Activated CD4-positive, alpha-beta T cell treated with anti-CD3 and anti-CD28 coated beads, Interleukin-2, amount 10 ng/mL, durations not matched to agents 7 days and 5 days (primary cell): ENCODE measurements at places on chromosomes 12 and 14. TPM values are rescaled to one million over a fixed set of nuclear protein-coding genes. Genes with fewer than 3 reads are reported as not detected.

RNU4-1 gene
- total RNA-seq, result 1,846 TPM

HHIPL1 gene
- total RNA-seq, result not detected

AKAP3 gene
- 2.6 TPM for total RNA-seq

RPGRIP1 gene
- total RNA-seq, result not detected

OR4K1 gene
- total RNA-seq, result not detected

DNA sequence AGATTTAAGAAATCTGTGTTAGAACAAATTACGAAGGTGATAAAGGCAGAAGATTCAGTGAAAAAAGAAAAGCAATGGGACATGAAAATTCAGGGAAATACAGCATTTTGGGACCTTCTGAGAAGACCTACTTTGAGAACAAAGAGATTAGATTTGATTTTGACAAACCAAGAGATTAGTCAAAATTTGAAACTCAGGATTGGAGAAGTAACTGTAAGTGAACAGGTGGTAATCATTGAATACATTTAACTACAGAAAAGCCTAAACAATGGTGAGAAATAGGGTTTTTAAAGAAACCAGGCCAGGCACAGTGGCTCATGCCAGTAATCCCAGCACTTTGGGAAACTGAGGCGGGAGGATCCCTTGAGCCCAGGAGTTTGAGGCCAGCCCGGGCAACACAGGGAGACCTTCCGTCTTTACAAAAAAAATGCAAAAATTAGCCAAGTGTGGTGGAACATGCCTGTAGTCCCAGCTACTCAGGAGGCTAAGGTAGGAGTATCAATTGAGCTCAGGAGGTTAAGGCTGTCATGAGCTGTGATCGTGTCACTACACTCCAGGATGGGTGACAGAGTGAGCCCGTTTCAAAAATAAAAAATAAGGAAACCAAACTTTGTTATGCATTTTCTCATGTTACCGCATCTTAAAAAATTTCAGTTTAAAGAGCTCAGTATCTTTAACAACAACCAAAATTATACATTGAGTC is 8.9 kb upstream of the SAV1 start:
- peaks cover 8% of the 10 kb centered on the region for H3K27me3 ChIP-seq
- H3K4me3 ChIP-seq, result no peak overlapping the region

GRCh38 chr12:47855502-47855901 is 35.8 kb upstream of the HDAC7 start:
- no peak overlapping the region for H3K27ac ChIP-seq
- H3K4me1 ChIP-seq, result peaks cover 8% of the 10 kb centered on the region
- no peaks in the 10 kb centered on the region for H3K27me3 ChIP-seq
- H3K36me3 ChIP-seq, result peaks cover 14% of the 10 kb centered on the region

DNA sequence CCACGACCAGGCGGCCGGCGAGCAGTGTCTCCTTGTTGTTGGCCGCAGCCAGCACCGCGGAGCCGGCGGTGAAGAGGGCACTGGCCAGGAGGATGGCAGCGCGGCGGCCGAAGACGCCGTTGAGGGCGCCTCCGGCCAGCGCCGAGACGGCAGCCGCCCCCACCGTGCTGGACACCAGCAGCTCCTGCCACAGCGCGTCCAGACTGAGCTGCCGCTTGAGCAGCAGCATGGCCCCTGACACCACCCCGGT is 691 bp downstream of the SLC2A13 start:
- peaks cover 11% of the 10 kb centered on the region for H3K27me3 ChIP-seq
- no peak overlapping the region for H3K27ac ChIP-seq
- peak overlapping the region; percentile 72 for H3K4me3 ChIP-seq
- peaks cover 30% of the 10 kb centered on the region for H3K4me1 ChIP-seq
- DNase-seq, result no peak

DNA sequence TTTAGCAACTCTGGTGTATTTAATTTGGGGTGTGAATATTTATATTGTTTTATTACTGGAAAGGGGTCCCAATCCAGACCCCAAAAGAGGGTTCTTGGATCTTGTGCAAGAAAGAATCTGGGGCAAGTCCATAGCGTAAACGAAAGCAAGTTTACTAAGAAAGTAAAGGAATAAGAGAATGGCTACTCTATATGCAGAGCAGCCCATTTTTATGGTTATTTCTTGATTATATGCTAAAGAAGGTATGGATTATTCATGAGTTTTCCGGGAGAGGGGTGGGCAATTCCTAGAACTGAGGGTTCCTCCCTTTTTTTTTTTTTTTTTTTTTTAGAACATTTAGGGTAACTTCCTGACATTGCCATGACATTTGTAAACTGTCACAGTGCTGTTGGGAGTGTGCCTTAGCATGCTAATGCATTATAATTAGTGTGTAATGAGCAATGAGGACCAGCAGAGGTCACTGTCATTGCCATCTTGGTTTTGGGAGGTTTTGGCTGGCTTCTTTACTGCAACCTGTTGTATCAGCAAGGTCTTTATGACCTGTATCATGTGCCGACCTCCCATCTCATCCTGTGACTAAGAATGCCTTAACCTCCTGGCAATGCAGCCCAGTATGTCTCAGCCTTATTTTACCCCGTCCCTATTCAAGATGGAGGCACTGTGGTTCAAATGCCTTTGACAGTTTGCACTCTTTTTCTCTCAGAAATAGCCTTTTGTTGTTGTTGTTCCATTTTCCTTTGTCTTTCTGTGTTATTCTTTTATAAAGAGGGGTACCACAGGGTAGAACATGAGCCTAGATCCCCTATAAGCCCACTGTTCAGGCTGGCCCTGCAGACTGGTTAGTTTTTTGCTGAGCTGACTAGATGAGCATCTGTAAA is 75.5 kb upstream of the DCD start:
- no peak overlapping the region for H3K27ac ChIP-seq
- H3K4me1 ChIP-seq, result peaks cover 9% of the 10 kb centered on the region
- H3K27me3 ChIP-seq, result peaks cover 24% of the 10 kb centered on the region
- no peak overlapping the region for H3K4me3 ChIP-seq
- no peaks in the 10 kb centered on the region for H3K36me3 ChIP-seq
- peak; percentile 55 for DNase-seq

DNA sequence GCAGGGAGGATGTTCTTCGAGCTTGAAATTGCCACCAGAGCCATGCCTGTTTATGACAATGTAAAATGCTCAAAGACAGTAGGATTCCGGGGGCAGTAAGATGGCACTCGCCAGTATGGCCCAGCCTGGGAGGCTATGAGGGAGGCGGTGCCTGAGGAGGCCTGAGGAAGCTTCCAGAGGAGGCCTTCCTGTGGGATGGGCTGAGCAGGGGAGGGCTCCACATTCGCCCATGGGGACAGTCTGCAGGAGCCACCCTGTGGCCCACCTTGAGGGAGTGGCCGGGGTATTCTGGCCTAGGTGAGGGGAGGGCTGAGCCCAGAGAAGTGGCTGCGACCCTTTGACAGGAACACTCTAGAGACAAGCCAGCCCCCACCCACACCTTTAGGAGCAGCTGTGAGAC is 50.7 kb downstream of the IQSEC3 start:
- H3K27me3 ChIP-seq, result peaks cover 5% of the 10 kb centered on the region
- no peaks in the 10 kb centered on the region for H3K4me1 ChIP-seq
- H3K4me3 ChIP-seq, result no peak overlapping the region
- no peak overlapping the region for H3K27ac ChIP-seq
- no peak for DNase-seq

GRCh38 chr12:62290846-62291245 is 30.6 kb downstream of the USP15 start:
- no peaks in the 10 kb centered on the region for H3K27me3 ChIP-seq
- peaks cover 69% of the 10 kb centered on the region for H3K4me1 ChIP-seq
- no peak overlapping the region for H3K4me3 ChIP-seq
- no peak for DNase-seq
- no peak overlapping the region for H3K27ac ChIP-seq

DNA sequence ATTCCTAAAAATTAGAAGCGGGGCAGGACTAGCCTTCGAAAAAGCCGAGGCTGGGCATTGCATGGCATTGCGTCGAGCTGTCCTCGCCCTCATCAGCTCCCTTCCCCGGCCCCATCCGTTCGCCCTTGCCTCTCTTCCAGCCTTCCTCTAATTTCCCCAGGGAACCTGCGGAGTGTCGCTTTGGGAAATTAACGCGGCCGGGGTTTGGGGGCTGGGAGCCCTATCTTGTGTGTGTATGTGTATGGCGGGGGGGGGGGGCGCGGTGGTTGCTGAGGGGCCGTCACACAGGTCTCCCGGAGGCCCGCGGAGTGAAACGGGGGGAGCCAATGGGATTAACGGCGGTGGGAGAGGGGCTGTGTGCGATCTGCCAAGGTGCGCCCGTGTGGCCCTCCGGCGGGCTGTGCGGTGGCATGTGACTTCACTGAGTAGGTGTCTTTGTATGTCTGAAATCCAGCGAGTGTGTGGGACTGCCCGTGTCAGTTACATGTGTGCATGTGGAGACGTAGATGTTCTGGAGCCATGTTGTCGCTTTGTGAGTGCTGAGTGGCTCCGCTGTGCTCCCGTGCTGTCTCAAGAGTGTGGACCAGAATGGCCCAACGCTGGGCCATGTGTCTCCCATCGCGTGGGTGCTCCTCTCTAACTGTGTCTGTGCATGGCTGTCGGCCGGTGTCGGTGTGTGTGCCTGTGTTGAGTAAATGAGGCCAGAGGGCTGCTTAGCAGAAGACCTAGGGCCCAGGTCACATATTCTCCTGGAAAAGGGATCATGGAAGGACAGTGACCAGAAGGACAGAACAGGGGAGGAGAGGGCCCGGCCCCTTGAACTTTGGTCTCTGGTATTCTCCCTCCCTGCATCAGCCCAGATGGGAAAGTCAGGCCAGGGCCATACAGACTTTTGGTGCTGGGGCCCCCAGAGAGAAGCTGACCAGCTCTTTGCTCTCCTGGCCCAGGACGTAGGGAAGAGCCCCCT is 1.5 kb downstream of the PTMS start:
- peaks cover 58% of the 10 kb centered on the region for H3K4me1 ChIP-seq
- DNase-seq, result no peak
- H3K27ac ChIP-seq, result peak overlapping the region; percentile 81
- peak overlapping the region; percentile 81 for H3K4me3 ChIP-seq
- peaks cover 3% of the 10 kb centered on the region for H3K36me3 ChIP-seq
